ENCODE measurements at places on chromosomes 11 and 22. TPM values are rescaled to one million over a fixed set of nuclear protein-coding genes. Genes with fewer than 3 reads are reported as not detected.

Gene OR52A1
- total RNA-seq = not detected

Gene MUC5AC
- total RNA-seq = not detected

Gene MOGAT2
- total RNA-seq = not detected

Gene RIC3
- 34.8 TPM for total RNA-seq

Gene ABCC8
- total RNA-seq = not detected

Gene CRYBB2
- total RNA-seq = not detected

Gene OR5M11
- not detected for total RNA-seq

Gene MMP12
- total RNA-seq = not detected

Gene WT1
- not detected for total RNA-seq

Gene KLHDC7B
- 2.1 TPM for total RNA-seq

Gene DGKZ
- 131 TPM for total RNA-seq

Gene MS4A7
- total RNA-seq = not detected

Gene OR52B2
- not detected for total RNA-seq

Gene CRYBB3
- not detected for total RNA-seq

Gene TANGO2
- 9.2 TPM for total RNA-seq

Gene UVRAG
- 15.1 TPM for total RNA-seq

Gene UBQLNL
- total RNA-seq = 0.47 TPM

Gene PGA5
- not detected for total RNA-seq

Gene SCGB2A2
- total RNA-seq = not detected

Gene SLC17A6
- not detected for total RNA-seq

Gene TSGA10IP
- not detected for total RNA-seq

Gene RBMXL2
- total RNA-seq = not detected

Gene OR51A7
- total RNA-seq = not detected

Gene DEUP1
- not detected for total RNA-seq

Gene MAFF
- total RNA-seq = 91.2 TPM

Gene MRGPRX4
- not detected for total RNA-seq

Gene ZNF70
- total RNA-seq = 1.9 TPM

Gene DEFB131B
- not detected for total RNA-seq

Gene CEP126
- 0.81 TPM for total RNA-seq

Gene NRGN
- 0.41 TPM for total RNA-seq

Gene HTR3A
- total RNA-seq = not detected

Gene PLAAT2
- 0.47 TPM for total RNA-seq

Gene PGM2L1
- 5.2 TPM for total RNA-seq

Gene TPBGL
- 0.31 TPM for total RNA-seq

Gene USP2
- total RNA-seq = 3.4 TPM

Gene MMP27
- total RNA-seq = not detected

Gene OR2AG1
- not detected for total RNA-seq

Gene RFPL3
- total RNA-seq = not detected

Gene OTOG
- not detected for total RNA-seq

Gene CTSD
- 57.9 TPM for total RNA-seq

Gene OR52N4
- total RNA-seq = 1.4 TPM

Gene PYGM
- total RNA-seq = 4.7 TPM

Gene TRIM48
- total RNA-seq = not detected

Data from CD8-positive, alpha-beta T cell (primary cell).